H9 (cell line): ENCODE measurements at places on chromosomes 6 and 20. TPM values are rescaled to one million over a fixed set of nuclear protein-coding genes. Genes with fewer than 3 reads are reported as not detected.

- peaks cover 6% of the 10 kb centered on the region for H3K36me3 ChIP-seq
- no peak for DNase-seq
- H3K4me3 ChIP-seq, result peak overlapping the region; percentile 82
- H3K27ac ChIP-seq, result no peak overlapping the region
- H3K4me1 ChIP-seq, result no peaks in the 10 kb centered on the region
These were observed 93.3 kb downstream of the RNASET2 start for GRCh38 chr6:166862978-166863530.

- H3K36me3 ChIP-seq, result no peaks in the 10 kb centered on the region
- H3K27me3 ChIP-seq, result no peaks in the 10 kb centered on the region
- H3K4me3 ChIP-seq, result no peak overlapping the region
- no peak overlapping the region for H3K27ac ChIP-seq
- DNase-seq, result no peak
These were observed 264.6 kb downstream of the FRK start for GRCh38 chr6:115796061-115796460.

GRCh38 chr6:56714273-56714672 lies 71.6 kb upstream of the DST start:
- H3K27ac ChIP-seq, result no peak overlapping the region
- H3K27me3 ChIP-seq, result no peaks in the 10 kb centered on the region
- peaks cover 13% of the 10 kb centered on the region for H3K36me3 ChIP-seq
- DNase-seq, result no peak
- H3K4me1 ChIP-seq, result peaks cover 19% of the 10 kb centered on the region; the same call in 1 of the 2 replicates

GRCh38 chr6:87905101-87905641 lies 142.5 kb upstream of the SPACA1 start:
- no peaks in the 10 kb centered on the region for H3K27me3 ChIP-seq
- DNase-seq, result no peak
- peaks cover 9% of the 10 kb centered on the region; the same call in 1 of the 2 replicates for H3K4me1 ChIP-seq
- no peak overlapping the region for H3K4me3 ChIP-seq

DNA sequence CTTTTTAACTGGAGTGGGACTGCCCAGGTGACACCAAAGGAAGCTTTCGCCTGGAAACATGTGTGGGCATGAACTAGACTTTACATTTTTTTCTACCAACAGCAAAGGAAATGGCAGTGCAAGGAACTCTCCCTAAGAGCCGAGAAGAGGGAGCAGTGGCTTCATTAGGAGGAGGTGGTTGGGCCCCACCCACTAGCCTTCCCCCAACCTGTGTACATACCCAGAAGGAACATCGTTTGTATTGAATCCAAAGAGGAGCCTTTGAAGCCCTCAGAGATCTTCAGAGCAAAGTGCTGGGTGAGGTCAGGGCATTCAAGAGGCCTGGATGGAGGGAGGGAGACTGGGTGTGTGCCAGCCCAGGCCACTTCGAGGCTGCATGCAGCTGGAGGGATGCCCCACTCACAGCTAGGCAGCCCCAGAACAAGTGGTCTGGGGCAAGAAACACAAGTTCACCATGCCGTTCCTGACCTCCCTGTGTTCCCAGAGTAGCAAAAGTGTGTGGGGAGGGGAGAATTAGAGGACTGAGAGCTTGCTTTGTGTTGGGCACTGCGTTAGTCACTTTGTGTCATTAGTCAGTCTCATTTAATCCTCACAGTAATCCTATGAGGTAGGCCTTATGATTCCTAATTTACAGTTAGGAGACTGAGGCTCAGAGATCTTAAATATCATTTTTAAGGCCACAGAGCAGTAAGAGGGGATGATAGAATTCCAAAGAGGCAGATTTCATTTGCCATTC lies 191.6 kb upstream of the SUPT3H start:
- H3K36me3 ChIP-seq, result no peaks in the 10 kb centered on the region
- H3K4me1 ChIP-seq, result no peaks in the 10 kb centered on the region
- H3K4me3 ChIP-seq, result no peak overlapping the region
- DNase-seq, result no peak

DNA sequence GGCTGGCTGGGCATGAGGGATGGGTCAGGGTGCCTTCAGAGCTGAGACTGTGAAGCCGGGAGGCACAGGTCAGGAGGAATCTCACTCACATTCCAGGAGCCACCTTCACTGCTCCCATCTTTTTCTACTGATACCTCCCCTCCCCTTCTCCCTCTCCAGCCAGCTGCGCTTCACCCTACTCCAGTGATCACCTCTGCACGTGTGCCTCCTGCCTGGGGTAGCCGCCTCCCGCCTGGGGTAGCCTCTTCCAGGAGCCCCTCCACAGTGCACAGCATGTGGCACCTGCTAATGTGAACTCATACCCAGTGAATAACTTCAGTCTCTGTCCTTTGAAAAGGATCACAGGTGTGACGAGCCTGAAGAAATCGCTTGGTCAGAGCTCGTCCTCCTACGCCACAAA lies 232.6 kb downstream of the TMEM242 start:
- no peak overlapping the region for H3K27ac ChIP-seq
- H3K36me3 ChIP-seq, result no peaks in the 10 kb centered on the region; the same call in 1 of the 2 replicates
- peaks cover 11% of the 10 kb centered on the region for H3K4me1 ChIP-seq
- DNase-seq, result peak; percentile 61
- H3K27me3 ChIP-seq, result no peaks in the 10 kb centered on the region
- no peak overlapping the region; the same call in 1 of the 2 replicates for H3K4me3 ChIP-seq

Gene SLC13A3
- total RNA-seq, result 15.2 and 17.5 TPM in 2 replicates

Gene CDH26
- 0.79 and 0.97 TPM in 2 replicates for total RNA-seq

Gene CDC5L
- total RNA-seq, result 34.3 and 34.6 TPM in 2 replicates

Gene STMND1
- total RNA-seq, result not detected in 2 replicates
